GM12891 (cell line): ENCODE measurements at places on chromosomes 7 and 10.

- DNase-seq: peak; percentile 71
Measured at GRCh38 chr10:43202657-43203447, 64.0 kb downstream of the RASGEF1A start.

GRCh38 chr7:76233538-76234281 is 32.0 kb downstream of the SRRM3 start:
- DNase-seq: no peak

DNA sequence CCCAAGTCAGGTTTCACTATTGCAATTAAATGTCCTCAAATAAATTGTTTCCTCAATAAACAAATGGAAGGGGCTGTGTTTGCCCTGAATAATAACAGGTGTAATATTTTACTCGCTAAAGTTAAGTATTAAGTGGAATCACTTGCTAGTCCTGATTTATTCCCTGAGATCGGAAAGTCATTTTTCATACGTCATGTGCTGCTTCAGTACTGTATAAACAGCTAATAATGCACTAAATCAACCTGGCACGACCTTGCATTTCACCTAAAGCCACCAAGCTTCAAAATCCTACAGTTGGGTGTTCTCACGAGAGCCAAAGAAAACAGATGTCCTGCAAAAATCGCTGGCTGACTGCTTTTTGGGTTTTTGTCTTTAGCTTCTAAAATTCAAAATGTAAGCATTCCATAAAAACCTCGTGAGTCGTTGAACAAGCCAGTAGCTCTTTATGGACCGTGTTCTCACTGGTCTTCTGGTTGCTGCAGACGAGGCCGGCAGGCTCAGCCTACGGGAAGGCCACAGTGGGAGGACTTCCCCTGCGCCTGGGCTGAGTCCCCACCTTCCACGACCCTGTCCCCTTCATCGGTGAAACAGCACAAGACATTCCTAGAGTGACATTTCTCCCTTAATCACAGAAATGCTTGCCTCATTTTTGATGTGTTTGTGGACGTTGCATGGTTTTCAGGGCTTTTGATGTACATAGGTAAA is 17.9 kb upstream of the MNX1 start:
- DNase-seq: no peak

DNA sequence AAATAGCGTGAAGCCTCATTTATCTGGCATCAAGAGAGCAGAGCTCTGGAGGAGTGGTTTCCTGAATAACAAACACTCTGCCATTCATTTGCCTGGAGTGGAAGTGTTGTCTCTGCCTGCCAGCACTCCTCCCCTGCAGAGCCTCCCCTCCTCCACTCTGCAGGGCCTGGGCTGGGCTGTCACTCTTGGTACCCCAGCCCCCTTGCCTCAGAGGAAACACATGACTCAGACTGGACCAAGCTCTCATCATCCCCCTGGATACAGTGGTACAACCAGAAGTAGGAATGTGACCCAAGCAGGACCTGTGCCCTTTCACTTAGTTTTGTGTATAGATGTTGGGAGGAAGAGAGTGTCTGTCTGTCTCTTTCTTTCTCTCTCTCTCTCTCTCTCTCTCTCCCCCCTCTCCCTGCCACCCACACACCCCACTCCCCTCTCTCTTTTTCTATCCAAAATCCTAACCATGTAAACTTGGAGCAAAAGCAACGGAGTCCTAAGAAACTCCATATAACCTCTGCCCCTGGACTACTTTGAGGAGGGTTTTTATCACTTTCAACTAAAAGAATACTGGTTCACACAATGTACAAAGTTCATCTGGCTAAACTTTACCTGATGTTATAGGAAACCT is 43.9 kb downstream of the DOCK4 start:
- DNase-seq: no peak

DNA sequence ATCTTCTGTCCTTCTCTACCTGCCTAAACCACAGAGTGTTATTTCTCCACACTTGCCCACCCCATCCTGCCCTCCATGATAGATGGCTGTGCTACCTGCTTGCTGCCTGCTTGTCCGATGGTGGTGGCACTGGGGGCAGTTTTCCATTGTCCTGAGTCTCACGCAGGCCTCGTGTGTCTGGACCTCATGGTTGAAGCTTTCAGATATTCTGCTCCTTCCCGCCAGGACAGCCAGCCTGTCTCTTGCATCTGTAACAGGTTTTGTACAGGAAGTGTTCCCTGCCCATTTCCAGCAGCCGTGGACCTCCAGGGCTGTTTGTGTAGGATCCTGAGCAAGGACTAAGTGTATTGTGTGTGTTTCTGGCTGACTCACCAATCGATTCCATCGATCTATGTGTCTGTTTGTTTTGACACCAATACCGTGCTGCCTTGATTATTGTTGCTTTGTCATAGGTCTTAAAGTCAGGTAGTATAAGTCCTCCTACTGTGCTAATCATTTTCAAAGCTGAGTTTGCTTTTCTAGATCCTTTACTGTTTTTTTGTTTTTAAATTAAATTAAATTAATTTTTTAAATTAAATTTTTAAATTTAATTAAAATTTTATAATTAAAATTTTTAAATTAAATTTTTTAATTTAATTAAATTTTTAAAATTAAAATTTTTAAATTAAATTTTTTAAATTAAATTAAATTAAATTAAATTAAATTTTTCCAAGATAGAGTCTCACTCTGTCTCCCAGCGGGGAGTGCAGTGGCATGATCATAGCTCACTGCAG is 8.5 kb downstream of the IL15RA start:
- DNase-seq: no peak

- no peak for DNase-seq
Measured at GRCh38 chr10:71621231-71622153, 98.1 kb downstream of the C10orf105 start.

GRCh38 chr7:114229246-114229645 is 185.4 kb upstream of the FOXP2 start:
- no peak for DNase-seq

GRCh38 chr10:72034040-72034499 is 54.3 kb downstream of the SPOCK2 start:
- no peak for DNase-seq

GRCh38 chr7:137934176-137934826 is 67.6 kb downstream of the CREB3L2 start:
- DNase-seq: no peak

DNA sequence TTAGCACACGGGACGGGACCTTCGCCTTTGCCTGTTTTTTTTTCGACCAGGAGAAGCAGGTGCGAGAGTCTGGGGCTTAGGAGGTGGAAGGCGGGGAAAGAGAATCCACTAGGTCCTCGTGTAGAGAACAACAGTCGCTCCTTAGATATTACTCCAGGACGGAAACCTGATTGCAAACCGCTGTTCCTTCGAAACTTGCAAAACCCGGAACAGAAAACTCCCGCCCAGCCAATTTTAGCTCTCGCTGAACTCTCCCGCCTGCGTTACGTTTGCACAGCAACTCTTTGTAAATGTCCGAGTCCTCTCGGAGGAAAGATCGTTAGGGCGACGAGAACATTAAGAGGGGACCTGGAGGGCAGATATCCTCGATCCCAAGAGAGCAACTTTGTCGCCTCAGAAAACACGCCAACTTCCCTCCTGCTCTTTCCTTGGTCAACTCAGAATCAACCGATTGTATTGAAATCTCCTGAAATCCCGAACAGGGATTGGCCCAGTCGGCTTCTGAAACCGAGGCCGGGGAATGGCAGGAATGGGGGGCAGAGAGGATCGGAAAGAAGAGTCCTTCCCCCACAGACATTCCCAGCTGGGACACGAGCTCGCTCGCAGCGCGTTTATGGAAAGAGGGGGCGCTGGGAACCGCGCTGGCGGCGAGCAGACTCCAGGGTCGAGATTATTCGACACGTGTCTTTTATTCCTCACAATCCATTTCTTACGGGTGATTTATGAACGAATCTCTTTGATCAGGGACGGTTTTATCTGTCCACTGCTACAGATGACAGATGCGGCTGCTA is 9.9 kb downstream of the TWIST1 start:
- DNase-seq: no peak

GRCh38 chr7:50347693-50348092 is 43.2 kb downstream of the IKZF1 start:
- no peak for DNase-seq
